Upper lobe of right lung (tissue), 1 donor: ENCODE measurements at places on chromosomes 7 and 10. TPM values are rescaled to one million over a fixed set of nuclear protein-coding genes. Genes with fewer than 3 reads are reported as not detected.

- no peak for DNase-seq
These were observed 347.2 kb upstream of the TPK1 start for GRCh38 chr7:145183069-145183468.

DNA sequence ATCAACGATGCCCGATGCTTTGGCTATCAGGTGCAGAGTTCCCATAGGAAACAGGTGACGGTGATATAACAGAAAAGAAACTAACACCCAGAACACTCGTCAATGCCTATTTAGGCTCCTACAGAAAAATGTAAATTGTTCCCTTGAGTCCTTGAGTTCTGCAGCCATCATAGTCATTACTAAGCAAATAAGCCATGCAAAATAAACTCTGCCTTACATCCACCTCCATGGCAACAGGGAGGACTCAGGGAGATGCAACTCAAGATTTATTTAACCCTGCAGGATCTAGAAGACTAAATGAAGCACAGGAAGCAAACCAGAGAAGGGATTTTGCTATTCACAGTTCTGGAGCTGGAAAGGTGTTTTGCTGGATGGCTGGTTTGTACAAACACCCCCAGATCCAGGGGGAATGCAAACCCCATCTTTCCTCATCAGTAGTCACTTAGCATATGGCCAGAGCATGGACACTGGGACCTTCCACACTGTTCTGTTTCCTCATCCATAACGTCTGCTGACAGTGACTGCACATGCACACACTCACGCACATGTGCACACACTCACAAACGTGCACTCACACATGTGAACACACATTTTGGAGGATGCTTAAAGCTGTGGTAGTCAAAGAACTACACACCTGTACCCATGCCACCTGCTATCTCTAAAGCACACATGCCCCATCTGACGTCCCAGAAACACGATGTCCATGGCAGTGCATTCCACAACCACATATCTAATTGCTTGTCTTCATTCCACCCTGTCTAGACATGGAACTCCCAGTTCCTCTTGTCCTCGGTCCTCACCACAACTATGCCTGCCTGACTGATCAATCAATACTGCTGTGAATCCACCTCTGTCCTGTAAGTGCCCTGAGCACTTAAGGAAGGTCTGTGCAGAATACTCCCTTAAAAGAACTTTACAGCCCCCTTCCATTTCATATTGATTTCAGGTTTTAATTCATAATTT, 178.2 kb downstream of the COBL start:
- no peak for DNase-seq

DNA sequence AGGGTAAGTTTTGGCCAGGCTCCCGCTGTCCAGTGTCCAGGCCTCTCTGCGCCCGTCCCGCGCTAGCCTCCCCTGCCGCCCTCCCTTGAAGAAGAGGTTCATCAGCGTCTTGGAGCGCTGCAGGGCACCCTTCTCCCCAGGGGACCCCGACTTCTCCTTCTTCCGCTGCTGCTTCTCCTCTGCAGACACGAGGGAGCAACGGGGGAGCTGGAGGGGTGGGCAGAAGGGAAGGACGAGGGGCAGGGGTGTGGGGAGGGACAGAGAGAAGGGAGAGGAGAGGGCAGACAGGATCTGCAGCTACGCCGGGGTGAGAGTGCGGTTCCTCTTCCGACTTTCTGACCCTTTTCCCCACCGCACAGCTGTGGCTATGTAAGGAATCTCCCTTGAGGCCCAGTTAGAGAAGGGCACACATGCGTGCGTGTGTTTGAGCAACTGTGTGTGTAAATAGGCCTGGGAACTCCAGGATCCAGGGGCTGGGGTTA, 12.8 kb downstream of the PDZD7 start:
- no peak for DNase-seq

DNA sequence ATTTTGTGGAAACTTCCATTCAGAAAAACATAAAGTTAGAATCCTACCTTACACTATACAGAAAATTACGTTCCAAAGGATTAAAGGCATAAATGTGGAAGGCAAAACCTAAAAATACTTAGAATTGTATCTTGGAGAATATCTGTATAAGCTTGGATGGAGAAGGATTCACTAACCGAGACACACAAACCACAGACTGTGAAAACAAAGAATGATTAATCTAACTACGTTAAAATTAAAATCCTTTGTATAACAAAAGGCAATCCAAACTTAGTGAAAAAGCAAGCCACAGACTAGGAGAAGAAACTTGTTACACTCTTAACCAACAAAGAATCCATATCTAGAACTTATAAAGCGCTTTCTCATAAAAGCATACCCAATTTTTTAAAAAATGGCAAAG, 678.8 kb downstream of the INHBA start:
- DNase-seq = no peak

- DNase-seq = no peak
These were observed 8.0 kb downstream of the TNS3 start for GRCh38 chr7:47573758-47574481.

- no peak for DNase-seq
These were observed 46.7 kb downstream of the PKD1L1 start for GRCh38 chr7:47901542-47901941.

- peak; percentile 32 for DNase-seq
These were observed 44.0 kb downstream of the VWA2 start for GRCh38 chr10:114283091-114283490.

GRCh38 chr7:19392246-19392645, 247.0 kb upstream of the FERD3L start:
- no peak for DNase-seq

DNA sequence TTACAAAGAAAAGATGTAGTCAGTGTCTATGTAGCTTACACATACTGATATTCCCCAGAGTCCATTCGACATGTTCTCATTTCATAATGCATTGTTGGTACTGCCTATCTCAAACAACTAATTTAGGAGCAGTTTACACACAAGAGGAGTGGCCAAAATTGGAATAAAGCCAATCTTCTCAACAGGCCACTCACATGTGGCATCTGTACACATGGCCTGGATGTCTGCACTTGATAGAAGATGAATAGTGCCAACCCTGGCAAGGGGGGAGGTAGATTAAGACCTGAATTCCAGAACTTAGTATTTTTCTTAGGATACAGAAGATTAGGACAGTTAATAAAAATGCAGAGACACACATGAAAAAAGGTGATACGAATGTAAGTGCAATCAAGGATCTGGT, 125.3 kb upstream of the STARD3NL start:
- no peak for DNase-seq

- DNase-seq = no peak
These were observed 314.7 kb upstream of the ZNF32 start for GRCh38 chr10:43963379-43963778.

GRCh38 chr7:90592033-90592432, 4.1 kb upstream of the CDK14 start:
- DNase-seq = no peak

DNA sequence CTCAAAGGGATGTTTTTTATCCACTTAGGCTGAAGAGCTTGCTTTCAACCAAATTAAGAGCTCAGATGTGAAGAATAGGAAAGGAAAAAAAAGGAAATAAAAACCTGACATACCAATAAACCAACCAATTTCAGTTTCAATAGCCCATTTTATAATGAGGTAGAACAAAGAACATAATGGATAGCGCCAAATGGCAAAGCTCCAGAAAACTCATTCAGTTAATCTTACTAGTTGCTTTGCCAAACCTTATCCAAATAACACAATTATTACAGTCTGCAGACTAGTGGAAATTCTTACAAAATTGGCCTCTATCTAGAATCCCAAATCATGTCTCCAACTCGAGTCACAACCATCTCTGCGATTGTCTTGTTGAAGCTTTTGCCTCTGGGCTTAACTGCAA, 337.0 kb downstream of the CRPPA start:
- DNase-seq = no peak

- DNase-seq = no peak
These were observed 42.8 kb downstream of the GLI3 start for GRCh38 chr7:42194238-42194637.

Gene VAX1
- total RNA-seq = not detected

GRCh38 chr10:95237376-95238170, 43.5 kb downstream of the ACSM6 start:
- DNase-seq = no peak

GRCh38 chr10:48572414-48572813, 32.5 kb downstream of the ARHGAP22 start:
- DNase-seq = no peak

DNA sequence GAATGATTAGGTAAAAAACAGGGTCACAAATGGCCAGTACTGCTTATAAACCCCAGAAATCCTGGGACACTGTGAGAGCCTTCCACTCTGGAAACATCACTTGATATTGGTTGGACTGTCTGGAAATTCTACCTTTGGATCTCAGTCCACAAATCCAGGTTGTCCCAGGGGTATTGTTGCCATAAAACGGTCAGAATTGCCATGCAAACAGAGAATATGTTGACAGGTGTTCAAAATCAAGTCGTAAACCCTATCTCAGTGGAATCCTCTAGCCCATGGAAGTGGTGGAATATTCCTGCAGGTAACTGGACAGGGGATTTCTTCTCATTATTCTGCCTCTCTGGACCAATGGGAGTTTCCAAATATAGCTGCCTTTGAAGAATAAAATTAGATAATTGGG, 31.2 kb upstream of the KCTD7 start:
- DNase-seq = no peak

DNA sequence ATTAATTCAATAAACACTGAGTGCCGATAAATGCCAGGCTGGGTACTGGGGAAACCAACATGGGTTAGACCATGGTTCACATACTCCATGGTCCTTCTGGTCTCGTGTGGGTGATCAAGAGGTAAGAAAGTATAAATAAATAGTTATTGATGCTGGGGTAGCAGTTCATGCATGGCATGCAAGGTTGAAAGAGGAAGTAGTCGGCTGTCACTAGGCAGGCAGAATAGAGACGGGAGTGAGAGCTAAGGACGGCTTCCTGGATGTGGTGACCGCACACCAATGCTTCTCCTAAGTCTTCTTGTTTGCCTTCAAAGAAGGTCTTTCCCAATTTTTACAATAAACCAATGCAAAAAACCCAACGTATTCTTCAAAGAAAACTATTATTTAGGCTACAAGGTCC, 208.6 kb downstream of the ADAM12 start:
- no peak for DNase-seq

DNA sequence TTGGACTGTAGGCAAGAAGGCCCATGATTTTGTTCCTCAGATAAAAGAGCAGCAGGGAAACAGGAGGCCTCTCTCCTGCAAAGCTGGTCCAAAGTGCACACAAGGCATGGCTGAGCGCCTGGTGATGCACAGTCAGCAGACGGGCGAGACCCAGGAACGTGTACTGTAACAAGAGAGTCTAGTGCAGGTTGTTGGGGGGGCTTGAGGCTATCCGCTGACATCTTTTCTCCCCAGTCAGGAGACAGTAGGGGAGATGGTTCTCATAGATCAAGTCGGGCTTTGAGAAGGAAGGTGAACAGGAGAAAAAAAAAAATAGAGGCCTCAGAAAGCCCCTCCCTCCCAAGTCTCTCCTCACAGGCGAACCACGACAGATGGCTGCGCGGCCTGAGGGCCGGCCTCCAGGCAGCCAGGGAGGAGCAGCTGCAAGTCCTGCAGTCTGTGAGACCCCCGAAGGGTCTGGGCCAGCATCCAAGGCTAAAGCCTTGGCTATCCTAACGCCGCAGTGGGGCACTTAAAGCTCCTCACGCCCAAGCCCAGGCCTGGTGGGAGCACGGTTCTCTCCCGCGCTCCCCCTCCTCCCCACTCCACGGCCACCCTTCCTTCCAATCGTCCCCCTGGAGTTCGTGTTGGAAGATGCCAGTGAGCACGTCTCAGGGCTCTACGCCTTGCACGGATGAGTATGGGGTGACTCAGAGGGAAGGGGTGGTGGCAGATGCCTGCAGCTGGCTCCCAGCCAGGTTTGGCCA, 68.3 kb downstream of the PRKAG2 start:
- peak; percentile 54 for DNase-seq
